ENCODE measurements at places on chromosomes 16 and 17.

- DNase-seq, result no peak
These were observed 2.2 kb downstream of the NUBP1 start for GRCh38 chr16:10745841-10746240.

DNA sequence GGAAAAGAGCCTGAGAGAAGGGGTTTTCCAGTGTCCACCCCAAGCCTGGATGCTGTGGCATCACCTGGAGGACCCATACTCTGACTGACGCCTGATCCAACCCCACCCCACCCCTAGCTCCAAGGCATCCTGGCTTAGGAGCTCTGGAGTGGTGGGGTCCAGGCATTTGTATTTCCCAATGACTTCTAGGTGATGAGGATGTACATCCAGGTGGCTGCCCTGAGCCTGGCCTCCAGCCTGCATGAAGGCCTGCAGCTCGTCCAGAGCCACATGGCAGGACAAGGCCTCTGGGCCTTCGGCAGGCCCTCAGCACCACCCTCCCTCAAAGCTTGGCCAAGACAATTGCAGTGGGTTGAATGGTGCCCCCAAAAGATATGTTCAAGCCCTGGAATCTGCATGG is 347.5 kb downstream of the C16orf95 start:
- DNase-seq, result no peak

GRCh38 chr17:75785016-75785890 is 647 bp downstream of the UNK start:
- peak; percentile 88 for DNase-seq

GRCh38 chr17:29155966-29156338 is 24.2 kb downstream of the MYO18A start:
- DNase-seq, result no peak

GRCh38 chr16:77868052-77868451 is 79.7 kb downstream of the VAT1L start:
- no peak for DNase-seq

DNA sequence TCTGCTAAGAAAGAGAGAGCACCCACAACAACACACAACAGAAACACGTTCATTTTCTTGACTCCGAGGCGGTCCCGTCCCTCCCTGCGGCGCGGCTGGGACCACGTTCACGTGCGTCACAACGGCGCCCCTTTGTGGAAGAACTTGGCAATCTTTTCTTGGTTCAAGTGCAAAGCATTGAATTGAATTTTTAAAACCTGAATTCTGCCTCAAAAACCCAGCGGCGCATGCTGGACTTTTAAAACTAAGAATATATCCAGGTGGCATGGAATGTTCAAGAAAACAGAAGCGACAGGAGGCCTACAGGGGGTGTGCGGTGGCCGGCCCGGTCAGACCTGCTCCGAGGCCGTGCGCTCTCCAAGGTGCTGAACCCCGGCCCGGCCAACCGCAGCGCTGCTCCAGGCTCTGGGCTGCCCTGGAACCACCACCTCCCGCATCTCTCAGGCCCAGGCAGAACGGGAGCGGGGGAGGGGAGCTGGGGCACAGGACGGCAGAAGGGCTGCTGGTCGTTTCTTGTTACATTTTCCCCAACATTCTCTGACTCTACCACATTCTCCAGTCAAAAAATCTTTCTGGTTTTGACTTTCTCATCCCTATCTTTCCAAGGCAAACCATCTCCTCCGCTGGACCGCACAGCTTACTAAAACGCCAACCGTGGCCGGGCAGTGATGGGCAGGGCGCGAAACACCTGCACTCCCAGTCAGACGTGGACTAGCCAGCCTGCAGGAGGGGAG is 3.4 kb upstream of the HEXD start:
- peak; percentile 58 for DNase-seq
